A549 treated with dexamethasone at 1 μM for 4 hours (cell line): ENCODE measurements at places on chromosomes 12 and 14. TPM values are rescaled to one million over a fixed set of nuclear protein-coding genes. Genes with fewer than 3 reads are reported as not detected.

Gene NELL2
- total RNA-seq: 0.09 to 0.33 TPM (median 0.22 TPM) in 5 replicates

Gene LRTM2
- total RNA-seq: 0.05 to 0.15 TPM (median 0.06 TPM) in 3 of 5 replicates, not detected in the others

Gene WSCD2
- 0.02 TPM in 1 of 5 replicates, not detected in the others for total RNA-seq

Gene GALNT9
- total RNA-seq: 3.2 to 5.6 TPM (median 4.0 TPM) in 5 replicates

Gene LALBA
- total RNA-seq: not detected in 5 replicates

Gene KRT6A
- 11.5 to 16.2 TPM (median 14.0 TPM) in 5 replicates for total RNA-seq

Gene LMNTD1
- total RNA-seq: 0.15 TPM in 1 of 5 replicates, not detected in the others

Gene AKAP5
- 0.26 to 0.49 TPM (median 0.33 TPM) in 5 replicates for total RNA-seq

Gene FLVCR2
- total RNA-seq: 13.3 to 15.7 TPM (median 14.8 TPM) in 5 replicates

Gene TAS2R31
- total RNA-seq: 0.08 to 0.27 TPM (median 0.11 TPM) in 4 of 5 replicates, not detected in the other

Gene C14orf119
- total RNA-seq: 77.4 to 90.2 TPM (median 85.3 TPM) in 5 replicates

Gene LRRK2
- 1.1 to 1.9 TPM (median 1.3 TPM) in 5 replicates for total RNA-seq

Gene ACRBP
- total RNA-seq: 0.13 to 0.23 TPM (median 0.19 TPM) in 5 replicates

Gene PTGER2
- 2.7 to 4.6 TPM (median 4.2 TPM) in 5 replicates for total RNA-seq

Gene REC8
- total RNA-seq: 2.7 to 6.1 TPM (median 3.4 TPM) in 5 replicates

Gene KRT3
- 0.05 to 0.06 TPM (median 0.05 TPM) in 3 of 5 replicates, not detected in the others for total RNA-seq

Gene FOXA1
- 4.2 to 7.4 TPM (median 6.5 TPM) in 5 replicates for total RNA-seq

Gene MYF6
- not detected in 5 replicates for total RNA-seq

Gene SALL2
- total RNA-seq: 0.58 to 0.78 TPM (median 0.68 TPM) in 5 replicates

Gene GPR65
- not detected in 5 replicates for total RNA-seq

Gene FSCB
- total RNA-seq: not detected in 5 replicates

Gene PLEK2
- 15.0 to 25.3 TPM (median 16.8 TPM) in 5 replicates for total RNA-seq

Gene PDZRN4
- 0.02 to 0.05 TPM (median 0.04 TPM) in 3 of 5 replicates, not detected in the others for total RNA-seq

Gene COQ5
- total RNA-seq: 25.7 to 27.0 TPM (median 26.7 TPM) in 5 replicates

Gene GLS2
- total RNA-seq: 0.07 to 0.28 TPM (median 0.11 TPM) in 5 replicates

Gene PPP1R36
- total RNA-seq: 0.06 to 0.40 TPM (median 0.24 TPM) in 5 replicates

Gene NKX2-1
- 0.05 to 0.11 TPM in 2 of 5 replicates, not detected in the others for total RNA-seq

Gene FOXM1
- 80.9 to 104 TPM (median 102 TPM) in 5 replicates for total RNA-seq

Gene CCDC175
- total RNA-seq: not detected in 5 replicates

Gene INSM2
- 0.02 to 0.05 TPM (median 0.04 TPM) in 5 replicates for total RNA-seq

Gene MANSC4
- total RNA-seq: not detected in 5 replicates

Gene PPFIBP1
- total RNA-seq: 16.7 to 30.3 TPM (median 26.8 TPM) in 5 replicates

Gene CYP46A1
- 0.03 to 0.20 TPM (median 0.11 TPM) in 5 replicates for total RNA-seq

Gene NPFF
- total RNA-seq: not detected in 5 replicates

Gene MAGOHB
- total RNA-seq: 40.4 to 75.6 TPM (median 46.4 TPM) in 5 replicates

Gene TIMM9
- total RNA-seq: 62.4 to 87.2 TPM (median 72.6 TPM) in 5 replicates

Gene TRPV4
- total RNA-seq: 0.08 to 0.19 TPM (median 0.17 TPM) in 5 replicates

Gene GUCY2C
- total RNA-seq: 0.03 TPM in 1 of 5 replicates, not detected in the others

Gene SLC6A12
- total RNA-seq: 0.99 to 1.5 TPM (median 1.2 TPM) in 5 replicates

Gene CELA1
- total RNA-seq: not detected in 5 replicates

Gene CAPZA3
- not detected in 5 replicates for total RNA-seq
